HepG2 (cell line): ENCODE measurements at places on chromosomes 3 and 15. TPM values are rescaled to one million over a fixed set of nuclear protein-coding genes. Genes with fewer than 3 reads are reported as not detected.
A peak's percentile ranks its signal among the peaks of the same experiment; 100 is the strongest.

GRCh38 chr15:30928076-30928475, 24.4 kb downstream of the FAN1 start:
- no peak for DNase-seq

SHF gene
- 16.8 and 25.5 TPM in 2 replicates for total RNA-seq

GRCh38 chr15:31255732-31256377, 70.8 kb upstream of the KLF13 start:
- no peak for DNase-seq

DNA sequence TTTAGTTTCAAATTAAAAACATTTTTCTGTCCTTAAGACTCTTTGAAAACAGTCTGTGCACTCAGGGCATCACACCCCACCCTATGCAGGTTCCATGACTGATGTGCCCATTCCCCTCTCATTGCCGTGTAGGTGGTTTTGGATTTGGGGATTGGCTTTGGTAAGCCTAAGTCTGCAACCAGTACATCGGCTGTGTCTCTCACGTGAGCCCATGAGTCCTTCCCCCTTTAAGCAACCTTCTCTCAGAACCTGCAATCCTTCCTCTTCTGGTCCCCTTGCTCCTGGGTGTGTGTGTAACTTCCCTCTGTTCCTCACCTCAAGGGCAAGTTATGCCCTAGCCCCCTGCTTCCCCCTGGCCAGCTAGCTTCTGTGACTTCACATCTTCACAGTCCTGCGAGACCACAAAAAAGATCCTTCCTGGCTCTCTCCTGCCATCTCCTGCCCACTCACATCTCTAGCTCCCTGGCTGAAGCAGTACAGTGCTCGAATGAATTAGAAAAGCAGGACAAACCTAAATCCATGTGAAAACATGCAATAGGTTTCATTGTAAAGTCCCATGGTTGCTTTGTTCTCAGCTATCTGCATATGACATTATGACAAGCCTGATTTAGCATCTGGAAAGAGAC, 126.7 kb downstream of the UACA start:
- DNase-seq: peak; percentile 20
